ENCODE measurements at places on chromosomes 2 and 18. TPM values are rescaled to one million over a fixed set of nuclear protein-coding genes. Genes with fewer than 3 reads are reported as not detected.

Gene ALLC
- total RNA-seq, result not detected

GRCh38 chr2:55843096-55843993, 80.2 kb downstream of the EFEMP1 start:
- H3K27me3 ChIP-seq, result no peaks in the 10 kb centered on the region
- no peaks in the 10 kb centered on the region for H3K36me3 ChIP-seq
- no peak overlapping the region for H3K4me3 ChIP-seq
- peaks cover 8% of the 10 kb centered on the region for H3K4me1 ChIP-seq
- H3K27ac ChIP-seq, result no peak overlapping the region

GRCh38 chr2:12555012-12555645, 161.6 kb upstream of the TRIB2 start:
- H3K27me3 ChIP-seq, result no peaks in the 10 kb centered on the region
- H3K36me3 ChIP-seq, result peaks cover 2% of the 10 kb centered on the region
- no peak for DNase-seq
- H3K27ac ChIP-seq, result no peak overlapping the region
- peaks cover 17% of the 10 kb centered on the region for H3K4me1 ChIP-seq
- no peak overlapping the region for H3K4me3 ChIP-seq

Gene ZAP70
- 2.4 TPM for total RNA-seq

DNA sequence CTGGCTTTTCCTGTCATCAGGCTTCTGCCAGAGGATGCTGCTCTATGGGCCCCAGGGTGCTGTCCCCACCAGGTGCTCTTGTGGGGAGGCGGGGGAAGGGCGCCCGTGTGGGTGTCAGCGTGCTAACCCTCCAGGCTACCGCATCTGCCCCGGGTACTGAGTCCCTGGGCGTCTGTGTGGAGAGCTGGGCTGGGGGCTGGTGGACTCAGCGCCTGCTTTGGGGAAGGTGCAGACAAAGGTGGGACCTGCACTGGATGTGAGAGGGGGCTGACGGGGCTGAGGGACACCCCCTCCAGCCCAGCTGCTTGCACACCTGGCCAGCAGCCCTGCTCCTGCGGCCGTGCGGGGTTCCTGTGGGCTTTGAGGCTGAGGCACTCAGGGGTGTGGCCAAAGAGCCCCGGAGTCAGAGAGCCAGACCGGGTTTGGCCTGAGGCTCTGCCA, 120.7 kb upstream of the PXDN start:
- no peaks in the 10 kb centered on the region for H3K36me3 ChIP-seq
- H3K27ac ChIP-seq, result no peak overlapping the region
- peaks cover 30% of the 10 kb centered on the region for H3K4me1 ChIP-seq
- peaks cover 11% of the 10 kb centered on the region for H3K27me3 ChIP-seq

DNA sequence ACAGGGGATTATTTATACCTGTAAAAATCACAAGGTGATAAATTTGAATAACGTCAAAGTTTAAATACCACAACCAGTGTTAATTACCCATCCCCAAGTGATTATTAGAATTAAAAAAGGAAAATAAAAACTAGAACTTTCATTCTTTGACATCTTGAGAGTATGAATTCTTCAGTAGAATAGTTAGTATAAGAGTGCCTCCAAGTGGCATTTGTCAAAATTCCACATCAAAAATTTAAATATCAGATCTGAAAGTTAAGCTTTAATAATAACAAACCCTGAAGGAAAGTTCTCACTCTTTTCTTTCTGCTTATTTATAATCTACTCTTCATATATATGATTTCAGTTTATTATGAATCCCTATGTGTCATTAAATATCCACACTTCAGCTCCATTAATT, 273.7 kb upstream of the KYNU start:
- DNase-seq, result no peak
- H3K4me3 ChIP-seq, result no peak overlapping the region
- no peaks in the 10 kb centered on the region for H3K4me1 ChIP-seq
- H3K27me3 ChIP-seq, result peaks cover 2% of the 10 kb centered on the region

Gene ZCCHC2
- 14.7 TPM for total RNA-seq

DNA sequence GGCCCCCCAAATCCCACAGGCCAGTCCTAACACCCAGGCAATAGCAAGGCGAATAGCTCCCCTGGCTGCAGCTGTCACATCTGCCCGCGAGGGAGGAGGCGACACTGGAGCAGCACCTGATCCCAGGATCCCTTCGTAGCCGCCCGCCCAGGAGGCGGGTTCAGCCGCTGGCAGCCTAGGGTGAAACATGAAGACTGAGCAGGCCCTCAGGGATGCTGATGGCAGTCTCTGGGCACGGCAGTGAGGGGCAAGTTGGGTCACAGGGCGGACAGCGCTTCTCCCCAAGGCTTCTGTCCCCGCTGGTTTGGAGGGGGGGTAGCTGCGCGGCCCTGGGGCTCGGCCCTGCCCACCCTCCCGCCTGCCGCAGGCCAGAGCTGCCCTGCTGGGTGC, 1.9 kb downstream of the DNMT3A start:
- no peak overlapping the region for H3K27ac ChIP-seq
- DNase-seq, result no peak
- H3K27me3 ChIP-seq, result peaks cover 13% of the 10 kb centered on the region
- peak overlapping the region; percentile 76 for H3K4me3 ChIP-seq

Gene DGUOK
- total RNA-seq, result 100 TPM

- H3K27ac ChIP-seq, result no peak overlapping the region
- H3K4me1 ChIP-seq, result no peaks in the 10 kb centered on the region
- no peak overlapping the region for H3K4me3 ChIP-seq
- no peaks in the 10 kb centered on the region for H3K36me3 ChIP-seq
- no peak for DNase-seq
Observed at GRCh38 chr2:210318891-210319290, 3.9 kb upstream of the MYL1 start.

Gene NUP35
- total RNA-seq, result 27.7 TPM

Gene LOXL3
- total RNA-seq, result 28.3 TPM

DNA sequence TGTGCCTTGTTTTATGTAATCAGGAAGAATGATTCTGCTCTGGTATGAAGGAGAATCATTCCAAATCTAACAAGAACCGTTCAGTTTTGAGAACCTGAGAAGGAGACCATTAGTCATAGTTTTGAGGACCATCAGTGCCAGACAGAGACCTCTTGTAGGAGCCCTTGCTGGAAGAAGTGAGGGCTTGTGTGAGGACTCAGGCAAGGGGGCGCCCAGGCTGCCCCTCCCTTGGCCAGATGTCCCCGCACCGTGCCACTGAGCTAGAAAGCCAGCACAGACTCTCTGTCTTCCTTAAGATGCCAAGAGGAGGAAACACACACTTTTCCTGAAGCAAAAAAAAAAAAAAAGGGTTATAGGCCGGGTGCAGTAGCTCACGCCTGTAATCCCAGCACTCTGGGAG, 55.7 kb upstream of the SLC39A10 start:
- H3K36me3 ChIP-seq, result no peaks in the 10 kb centered on the region
- DNase-seq, result no peak
- no peaks in the 10 kb centered on the region for H3K4me1 ChIP-seq
- H3K4me3 ChIP-seq, result no peak overlapping the region

Gene LIMS4
- total RNA-seq, result 0.75 TPM

Gene C1QL2
- total RNA-seq, result not detected

DNA sequence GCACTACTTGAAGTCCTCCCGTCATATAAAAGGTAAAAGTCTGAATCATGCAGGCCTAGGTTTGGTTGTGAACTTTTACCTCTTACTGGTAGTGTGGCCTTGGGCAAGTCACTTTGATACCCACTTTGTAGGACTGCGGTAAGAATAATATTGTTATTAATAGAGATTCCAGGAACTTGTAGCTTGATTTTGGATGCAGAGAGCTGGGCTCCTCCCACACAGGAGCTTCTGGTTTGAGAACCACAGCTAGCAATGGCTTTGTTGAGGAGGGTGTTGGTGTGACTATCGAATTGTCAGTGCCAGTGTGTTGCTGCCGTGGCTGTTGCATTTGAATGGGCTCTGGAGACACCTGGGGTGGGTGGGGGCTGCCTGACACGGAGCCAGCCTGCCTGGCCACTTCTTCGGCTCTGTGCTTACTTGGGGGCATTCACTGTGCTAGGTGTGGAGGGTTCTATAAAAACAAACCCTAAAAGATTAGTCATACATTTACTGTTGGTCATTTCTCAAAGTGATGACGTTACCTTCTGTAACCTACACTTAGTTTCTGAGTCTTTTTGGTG, 38.5 kb downstream of the ASAP2 start:
- peaks cover 44% of the 10 kb centered on the region for H3K4me1 ChIP-seq
- H3K27me3 ChIP-seq, result no peaks in the 10 kb centered on the region
- H3K36me3 ChIP-seq, result peaks cover 3% of the 10 kb centered on the region
- no peak overlapping the region for H3K4me3 ChIP-seq
- DNase-seq, result no peak
- peak overlapping the region; percentile 70 for H3K27ac ChIP-seq

DNA sequence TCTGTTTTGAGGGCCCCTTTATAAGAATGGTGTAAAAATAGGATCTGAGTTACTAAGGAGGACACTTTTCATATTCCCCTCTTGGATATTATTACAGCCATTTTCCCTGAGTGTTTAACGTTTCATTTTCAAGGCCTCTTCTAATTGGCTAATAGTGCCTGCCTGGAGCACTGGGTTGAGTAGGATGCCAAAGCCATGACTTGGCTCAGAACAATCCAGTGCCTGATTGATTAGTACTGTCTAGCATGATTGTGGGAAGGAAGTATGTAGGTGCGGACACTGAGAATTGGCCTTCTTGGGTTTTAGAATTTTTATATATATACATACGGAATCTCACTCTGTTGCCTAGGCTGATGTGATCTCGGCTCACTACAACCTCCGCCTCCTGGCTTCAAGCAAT, 66.1 kb downstream of the NAB1 start:
- H3K4me3 ChIP-seq, result no peak overlapping the region
- H3K36me3 ChIP-seq, result no peaks in the 10 kb centered on the region
- no peaks in the 10 kb centered on the region for H3K4me1 ChIP-seq
- no peak overlapping the region for H3K27ac ChIP-seq
- no peak for DNase-seq

Gene ALPI
- total RNA-seq, result not detected

DNA sequence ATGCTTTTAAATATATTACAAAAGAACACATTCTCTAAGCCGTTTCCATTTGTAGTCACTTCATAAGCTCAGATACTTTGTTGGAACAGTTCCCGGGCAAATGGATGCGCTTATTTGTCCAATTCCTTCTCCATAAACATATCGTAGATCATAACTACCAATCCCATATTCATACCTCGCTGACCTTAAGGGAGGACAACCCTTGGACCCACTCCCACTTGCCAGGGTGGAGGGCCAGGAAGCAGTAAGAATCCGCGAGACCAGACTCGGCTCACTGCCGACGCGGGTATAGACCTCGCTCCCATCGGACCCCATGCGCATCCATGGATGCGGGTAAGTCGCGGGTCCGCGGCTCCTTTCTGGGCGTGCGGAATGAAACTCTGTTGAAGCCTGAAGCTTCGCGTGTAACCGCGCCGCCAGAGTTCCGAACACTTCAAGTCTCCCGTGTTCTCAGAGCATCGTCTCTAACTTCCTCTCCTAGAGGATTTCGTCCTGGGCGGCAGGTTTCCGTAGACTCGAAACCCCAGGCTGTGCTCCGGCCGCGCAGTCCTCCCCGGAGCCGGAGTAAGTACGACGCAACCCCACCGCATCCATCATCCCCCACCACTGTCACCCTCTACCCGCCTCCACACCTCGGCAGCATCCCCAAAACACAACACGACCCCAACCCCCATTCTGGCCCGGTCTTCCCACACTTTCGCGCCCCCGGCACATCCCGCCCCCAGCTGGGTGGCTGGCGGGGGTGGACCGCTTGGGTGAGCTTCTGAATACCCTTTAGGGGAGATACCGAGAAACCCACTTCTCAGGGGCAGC, 1.1 kb downstream of the DSC3 start:
- DNase-seq, result peak; percentile 16
- H3K36me3 ChIP-seq, result peaks cover 5% of the 10 kb centered on the region
- H3K4me1 ChIP-seq, result peaks cover 23% of the 10 kb centered on the region
- H3K27me3 ChIP-seq, result peaks cover 83% of the 10 kb centered on the region
- H3K4me3 ChIP-seq, result peak overlapping the region; percentile 93

GRCh38 chr2:7022492-7023385, 105.5 kb downstream of the RNF144A start:
- H3K4me1 ChIP-seq, result peaks cover 38% of the 10 kb centered on the region
- no peak overlapping the region for H3K27ac ChIP-seq
- no peaks in the 10 kb centered on the region for H3K27me3 ChIP-seq

Gene TMEM198
- total RNA-seq, result 16.4 TPM

GRCh38 chr2:23614701-23615100, 229.7 kb downstream of the KLHL29 start:
- H3K36me3 ChIP-seq, result peaks cover 8% of the 10 kb centered on the region
- H3K4me1 ChIP-seq, result peaks cover 59% of the 10 kb centered on the region
- no peak overlapping the region for H3K4me3 ChIP-seq
- H3K27me3 ChIP-seq, result no peaks in the 10 kb centered on the region

DNA sequence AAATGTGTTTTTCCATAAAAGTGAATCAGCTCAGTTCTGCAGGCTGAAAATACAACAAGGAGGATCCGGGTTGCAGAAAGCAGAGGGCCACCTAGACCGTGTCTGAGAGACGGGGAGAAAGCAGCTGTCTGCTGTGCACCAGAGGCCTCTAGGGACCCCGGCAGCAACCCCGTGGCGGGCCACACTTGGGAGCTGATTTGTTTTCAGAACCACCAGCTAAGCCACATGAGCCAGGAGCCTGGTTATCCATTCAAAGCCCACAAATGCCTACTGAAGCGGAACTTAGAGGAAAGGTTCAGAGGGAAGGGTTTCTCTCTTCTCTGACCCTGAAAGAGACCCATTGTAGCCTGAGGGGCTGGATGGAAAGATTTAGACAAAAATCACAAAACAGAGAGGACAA, 28.4 kb upstream of the ID2 start:
- no peaks in the 10 kb centered on the region for H3K36me3 ChIP-seq
- H3K4me3 ChIP-seq, result peak overlapping the region; percentile 48
- peaks cover 61% of the 10 kb centered on the region for H3K4me1 ChIP-seq
- H3K27ac ChIP-seq, result no peak overlapping the region
- H3K27me3 ChIP-seq, result peaks cover 4% of the 10 kb centered on the region
- no peak for DNase-seq

DNA sequence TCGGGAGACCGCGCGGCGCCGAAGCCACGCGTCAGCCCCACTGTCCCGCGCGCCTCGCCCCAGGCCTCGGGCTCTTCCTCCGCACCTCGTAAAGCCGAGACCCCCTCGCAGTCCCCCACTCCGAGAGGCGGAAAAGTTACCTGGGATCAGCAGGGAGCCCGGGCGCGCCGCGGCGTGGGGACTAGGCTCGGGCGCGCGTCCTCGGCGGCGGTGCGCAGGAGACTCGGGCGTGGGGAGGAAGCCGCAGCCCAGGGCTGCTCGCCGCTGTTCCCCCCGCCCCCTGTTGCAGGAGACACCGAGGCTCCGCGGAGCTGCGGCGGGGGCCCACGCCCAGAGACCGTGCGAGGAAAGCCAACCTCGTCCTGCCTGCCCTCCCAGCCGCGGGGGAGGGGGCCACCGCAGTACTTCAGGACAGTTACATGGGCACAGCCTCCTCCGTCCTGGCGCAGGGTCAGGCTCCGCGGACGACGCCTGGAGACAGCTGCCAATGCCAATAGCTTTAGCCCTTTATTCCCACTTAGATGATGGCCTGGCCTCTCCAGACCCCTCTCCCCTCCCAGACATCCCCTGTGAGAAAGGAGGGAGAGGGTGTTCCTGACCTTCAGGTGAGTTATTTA, at the start of gene EPB41L3:
EPB41L3 (minus strand) TSS at position 225 of the 617 bp plus-strand sequence. CDS start 54,814 bp downstream, outside the sequence.
- H3K27me3 ChIP-seq, result peaks cover 76% of the 10 kb centered on the region
- peaks cover 10% of the 10 kb centered on the region for H3K4me1 ChIP-seq
- no peak within 1 kb of the TSS for H3K27ac ChIP-seq
- H3K4me3 ChIP-seq, result peak within 1 kb of the TSS; percentile 88
- DNase-seq, result peak; percentile 13

Gene DLGAP1
- total RNA-seq, result 11.5 TPM

Gene NOL4
- 0.63 TPM for total RNA-seq

Gene ARMC9
- 35.2 TPM for total RNA-seq

Gene MTHFD2
- 101 TPM for total RNA-seq

- no peaks in the 10 kb centered on the region for H3K27me3 ChIP-seq
- H3K4me3 ChIP-seq, result no peak overlapping the region
- no peak for DNase-seq
- no peaks in the 10 kb centered on the region for H3K36me3 ChIP-seq
- peaks cover 20% of the 10 kb centered on the region for H3K4me1 ChIP-seq
- no peak overlapping the region for H3K27ac ChIP-seq
Observed at GRCh38 chr2:12819103-12819475, 102.4 kb downstream of the TRIB2 start.

Gene IL18RAP
- not detected for total RNA-seq
